ENCODE measurements at places on chromosomes 7 and 10.

DNA sequence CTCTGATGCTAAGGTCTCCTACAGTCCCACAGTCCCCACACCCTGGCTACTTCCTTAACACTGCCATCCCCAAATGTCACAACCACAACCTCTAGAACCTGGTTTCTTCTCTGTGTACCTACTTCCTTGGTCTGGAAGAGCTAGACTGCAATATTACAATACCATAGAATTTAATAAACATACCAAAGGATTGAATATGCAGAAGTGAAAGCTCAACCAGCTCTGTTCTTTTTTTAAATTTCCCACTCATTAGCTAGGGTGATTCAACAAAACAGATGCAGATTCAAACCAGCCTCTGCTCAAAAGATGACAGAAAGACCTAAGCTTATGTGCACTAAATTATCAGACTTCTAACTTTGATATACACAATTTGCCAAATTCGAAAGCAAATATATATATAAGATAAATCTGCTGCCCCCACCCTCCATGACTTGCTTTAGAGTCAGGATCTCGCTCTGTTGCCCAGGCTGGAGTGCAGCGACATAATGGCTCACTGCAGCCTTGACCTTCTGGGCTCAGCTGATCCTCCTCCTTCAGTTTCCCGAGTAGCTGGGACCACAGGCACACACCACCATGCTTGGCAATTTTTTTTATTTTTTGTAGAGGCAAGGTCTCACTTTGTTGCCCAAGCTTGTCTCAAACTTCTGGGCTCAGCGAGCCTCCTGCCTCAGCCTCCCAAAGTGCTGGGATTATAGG lies 212.6 kb downstream of the CHCHD3 start:
- DNase-seq: no peak

- DNase-seq: no peak
Measured at GRCh38 chr7:193481-194251, 1.3 kb downstream of the FAM20C start.

DNA sequence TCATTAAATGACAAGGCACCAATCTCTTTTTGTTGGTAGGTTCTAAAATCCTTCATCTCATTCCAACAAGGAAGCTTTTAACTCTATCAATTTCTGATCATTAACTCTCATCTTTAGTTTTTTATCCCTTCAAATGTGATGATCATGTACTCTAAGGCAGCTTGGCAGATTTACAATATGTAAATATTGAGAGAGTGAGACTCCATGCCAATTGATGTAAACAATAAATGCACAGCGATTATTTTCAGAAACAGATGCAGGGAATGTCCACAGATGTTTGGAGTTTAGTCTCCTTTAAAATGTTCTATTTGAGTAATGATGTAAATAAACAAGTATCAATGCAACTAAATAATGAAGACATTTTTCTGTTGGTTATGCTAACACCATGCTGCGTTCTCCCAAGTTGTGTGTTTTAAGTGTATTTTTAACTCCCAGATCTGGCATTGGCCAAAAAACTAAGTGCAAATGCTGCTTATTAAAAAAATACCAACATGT lies 213.8 kb downstream of the AHR start:
- no peak for DNase-seq

- no peak for DNase-seq
Measured at GRCh38 chr7:22551768-22552513, 52.0 kb upstream of the STEAP1B start.

- no peak for DNase-seq
Measured at GRCh38 chr10:7412237-7412927, 1.5 kb upstream of the SFMBT2 start.
